Sciatic nerve (tissue), 2 donors: ENCODE measurements at places on chromosomes 7 and 10.

DNA sequence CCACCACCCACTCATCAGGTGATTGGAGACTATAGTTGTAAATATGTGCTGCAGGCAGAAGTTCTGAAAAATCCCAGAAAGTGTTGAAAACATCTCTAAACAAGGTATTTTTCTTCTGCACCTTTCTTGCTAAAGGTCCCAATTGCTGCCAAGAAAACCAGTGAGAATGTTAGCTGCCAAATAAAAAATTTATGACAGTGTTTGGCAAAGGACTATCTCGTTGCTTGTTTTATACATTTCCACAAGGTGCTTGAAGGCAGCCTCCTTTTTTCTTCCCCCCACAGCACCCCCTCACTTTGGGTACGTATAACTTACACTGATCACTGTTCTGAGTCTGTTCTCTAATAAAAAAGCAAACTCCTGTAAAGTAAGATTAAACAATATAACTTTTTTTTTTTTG, 158.6 kb upstream of the TCF7L2 start:
- DNase-seq: no peak

DNA sequence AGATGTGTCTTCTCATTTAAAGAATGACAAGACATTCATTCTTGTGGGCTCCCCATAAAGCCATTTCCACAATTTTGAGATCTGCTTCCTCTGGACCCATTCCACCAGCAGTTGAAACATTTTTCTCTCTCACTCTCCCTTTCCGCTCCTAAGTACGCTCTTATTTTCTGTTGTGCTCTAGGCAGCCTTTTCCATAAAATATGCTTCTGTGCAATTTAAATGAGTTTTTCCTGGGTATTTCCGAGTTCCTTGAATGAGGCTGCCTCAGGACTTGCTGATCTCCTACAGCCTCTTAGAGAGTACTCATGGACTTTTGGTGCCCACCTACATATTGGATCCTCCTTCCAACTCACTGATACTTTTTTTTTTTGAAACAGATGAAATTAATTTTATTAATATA, 23.6 kb upstream of the AKR1D1 start:
- DNase-seq: no peak

DNA sequence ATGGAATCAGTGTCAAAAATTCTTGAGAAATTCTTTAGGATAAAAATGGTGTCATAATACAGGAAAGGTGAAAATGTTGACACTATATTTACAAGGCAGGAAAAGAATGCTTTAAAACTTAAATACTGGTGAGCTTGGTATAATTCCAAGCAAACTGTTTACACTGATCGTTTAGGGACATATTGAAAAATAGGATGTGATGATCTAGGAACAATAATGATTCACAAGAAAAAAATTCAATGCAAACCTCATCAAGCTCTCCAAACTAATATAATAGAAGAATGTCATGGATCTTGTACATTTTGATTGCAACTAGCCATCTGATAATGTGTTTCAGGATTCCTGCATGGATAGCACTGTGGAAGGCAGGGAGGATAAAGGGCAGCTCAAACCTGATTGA, 98.4 kb downstream of the CHRM2 start:
- no peak for DNase-seq

- no peak for DNase-seq
These were observed 56.2 kb downstream of the ARMC3 start for GRCh38 chr10:22984066-22984465.

DNA sequence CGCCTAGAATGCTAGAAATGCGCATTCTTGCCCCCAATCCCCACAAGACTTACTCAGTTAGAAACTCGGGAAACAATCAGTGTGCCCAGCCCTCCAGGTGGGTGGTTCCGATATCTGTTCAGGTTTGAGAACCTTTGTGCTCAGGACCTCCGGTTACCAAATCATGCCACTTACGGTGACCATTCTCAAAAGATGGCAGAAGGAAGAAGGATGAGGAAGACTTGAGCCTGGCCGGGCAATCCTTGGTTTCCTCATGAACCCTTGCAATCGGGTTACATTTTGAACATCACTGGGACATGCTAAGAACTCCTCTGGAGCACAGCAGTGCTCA, 52.1 kb downstream of the RBM17 start:
- DNase-seq: peak; percentile 53

- DNase-seq: no peak
These were observed 2.8 kb downstream of the CAMK2G start for GRCh38 chr10:73871295-73872189.

DNA sequence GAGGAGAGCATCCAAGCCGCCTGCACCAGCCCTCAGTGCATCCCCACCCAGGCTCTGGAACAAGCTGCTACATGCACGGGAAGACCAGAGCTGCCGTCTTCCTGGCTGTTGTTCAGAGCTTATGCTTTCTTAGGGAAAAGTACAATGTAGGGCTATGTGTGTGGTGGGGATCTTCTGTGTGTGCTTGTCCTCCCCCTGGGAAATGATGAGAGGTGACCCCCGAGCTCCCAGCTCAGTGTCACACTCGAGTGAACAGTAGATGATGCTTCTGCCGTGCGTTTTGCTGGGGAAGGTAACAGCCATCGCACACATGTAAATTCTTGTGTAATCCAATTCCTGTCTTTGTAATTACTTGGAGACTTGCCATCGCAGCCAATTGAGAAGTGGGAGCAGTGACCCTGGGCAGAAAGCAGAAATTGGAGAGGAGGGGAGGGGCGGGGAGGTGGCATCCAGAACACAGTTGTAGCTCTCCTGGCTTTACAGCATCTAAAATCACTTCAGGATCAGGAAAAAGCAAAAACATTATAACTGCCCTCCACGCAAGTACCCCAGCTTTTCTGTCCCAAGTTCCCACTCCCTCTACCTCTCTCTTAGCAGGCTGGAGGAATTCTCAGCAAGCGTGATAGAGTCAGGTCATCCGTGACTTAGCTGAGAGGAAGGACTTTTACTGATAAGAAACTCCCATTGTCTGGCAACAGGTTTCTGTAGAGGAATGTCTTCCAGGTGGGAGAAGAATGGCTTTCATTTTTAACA, 149.6 kb downstream of the TCF7L2 start:
- no peak for DNase-seq

DNA sequence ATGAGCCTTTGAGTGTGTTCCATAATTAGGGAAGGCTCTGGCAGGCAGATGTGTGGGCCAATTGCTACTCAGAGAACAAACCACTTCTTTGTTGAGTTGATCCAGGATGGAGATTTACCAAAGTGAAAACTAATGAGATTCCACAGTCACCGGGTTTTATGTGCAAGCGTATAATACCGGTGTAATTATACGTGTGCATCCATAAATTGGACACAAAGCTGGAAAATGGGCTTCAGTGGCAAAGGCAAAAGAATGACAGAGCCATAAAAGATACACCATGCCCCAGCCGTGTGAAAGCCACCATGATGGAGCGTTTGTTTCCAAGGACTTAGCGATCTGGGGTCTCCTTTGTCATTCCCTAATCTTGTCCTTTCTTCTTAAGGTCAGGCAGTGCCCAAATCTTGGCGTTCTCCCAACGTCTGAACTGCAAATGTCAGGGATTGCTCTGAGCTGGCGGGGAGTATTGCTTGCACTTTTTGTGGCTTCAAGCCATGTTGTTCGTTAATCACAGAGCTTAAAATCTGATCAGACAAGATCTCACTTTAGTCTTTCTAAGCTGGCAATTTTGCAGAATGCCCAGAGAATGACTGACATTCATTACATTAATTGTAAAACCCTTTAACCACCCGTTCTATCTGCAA, 70.1 kb downstream of the NPTX2 start:
- DNase-seq: no peak

- peak; percentile 75 for DNase-seq
These were observed 734.7 kb downstream of the KCNMA1 start for GRCh38 chr10:76902949-76903348.

GRCh38 chr10:132627666-132628531, 90.3 kb downstream of the INPP5A start:
- peak; percentile 63 for DNase-seq

- DNase-seq: no peak
These were observed 1129.4 kb upstream of the LRRTM3 start for GRCh38 chr10:65796472-65796871.

DNA sequence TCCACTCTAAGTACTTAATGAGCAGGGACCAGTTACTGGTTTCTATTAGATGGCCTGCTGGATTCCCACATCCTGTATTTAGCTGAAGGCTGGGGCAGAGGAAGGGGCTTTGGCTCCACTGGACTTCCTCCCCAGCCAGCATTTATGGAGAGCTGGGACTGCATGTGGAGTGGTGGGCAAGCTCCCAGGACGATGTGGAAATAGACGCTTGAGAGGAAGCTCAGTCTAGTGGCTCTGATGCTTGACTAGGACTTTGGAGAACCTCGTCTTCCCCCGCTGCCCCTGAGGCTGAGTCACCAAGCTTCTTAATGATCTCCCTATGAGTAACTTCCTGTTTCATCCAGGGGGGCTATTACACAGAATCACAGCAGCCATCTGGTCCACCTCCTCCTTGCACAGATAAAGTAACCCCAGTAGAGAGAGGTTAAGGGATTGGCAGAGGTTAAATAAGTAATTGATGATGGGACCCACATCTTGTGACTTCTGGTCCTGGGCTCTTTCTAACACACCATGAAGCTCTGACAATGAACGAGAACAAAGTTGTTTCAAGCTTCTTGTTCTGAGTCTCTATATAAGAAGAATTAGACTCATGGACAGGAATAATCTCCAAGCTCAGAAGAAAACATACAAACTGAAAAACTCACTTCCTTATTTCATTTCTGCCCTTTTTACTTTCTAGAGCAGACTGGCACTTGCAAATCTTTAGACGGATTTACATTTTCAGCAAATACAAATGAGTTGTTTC, 126.2 kb downstream of the PRPF18 start:
- peak; percentile 77 for DNase-seq

GRCh38 chr7:106022193-106022821, 59.2 kb downstream of the CDHR3 start:
- DNase-seq: no peak

- no peak for DNase-seq
These were observed 328.4 kb upstream of the GNAI1 start for GRCh38 chr7:79806161-79806734.

DNA sequence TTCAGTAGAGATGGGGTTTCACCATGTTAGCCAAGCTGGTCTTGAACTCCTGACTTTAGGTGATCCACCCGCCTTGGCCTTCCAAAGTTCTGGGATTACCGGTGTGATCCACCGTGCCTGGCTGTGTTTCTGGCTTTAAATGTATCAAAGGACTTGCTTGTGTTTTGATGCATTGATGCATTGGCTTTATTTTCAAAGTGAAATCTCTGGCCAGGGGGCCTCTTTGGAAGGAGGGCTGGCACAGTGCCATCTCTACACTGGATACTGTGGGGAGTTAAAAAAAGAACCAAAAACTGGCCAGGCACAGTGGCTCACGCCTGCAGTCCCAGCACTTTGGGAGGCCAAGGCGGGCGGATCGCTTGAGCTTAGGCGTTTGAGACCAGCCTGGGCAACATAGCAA, 16.0 kb downstream of the MNX1 start:
- no peak for DNase-seq

DNA sequence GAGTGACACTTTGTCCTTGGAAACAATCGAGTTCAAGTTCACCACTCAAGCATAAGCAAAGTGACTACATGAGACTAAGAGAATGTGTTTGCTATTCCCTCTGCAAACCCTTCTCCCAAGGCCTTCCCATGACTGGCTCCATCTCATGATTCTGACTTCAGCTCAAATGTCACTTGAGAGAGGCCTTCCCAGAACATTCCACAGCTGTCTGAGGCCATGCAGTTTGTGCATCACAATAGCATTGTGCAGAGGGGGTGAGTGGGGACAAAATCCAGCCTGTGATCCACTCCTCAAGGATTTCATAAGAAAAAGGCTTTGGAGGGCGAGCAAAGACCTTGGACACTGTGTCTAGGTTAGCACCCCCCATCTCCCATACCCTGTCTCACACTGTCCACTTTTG, 6.9 kb upstream of the LRMDA start:
- no peak for DNase-seq

DNA sequence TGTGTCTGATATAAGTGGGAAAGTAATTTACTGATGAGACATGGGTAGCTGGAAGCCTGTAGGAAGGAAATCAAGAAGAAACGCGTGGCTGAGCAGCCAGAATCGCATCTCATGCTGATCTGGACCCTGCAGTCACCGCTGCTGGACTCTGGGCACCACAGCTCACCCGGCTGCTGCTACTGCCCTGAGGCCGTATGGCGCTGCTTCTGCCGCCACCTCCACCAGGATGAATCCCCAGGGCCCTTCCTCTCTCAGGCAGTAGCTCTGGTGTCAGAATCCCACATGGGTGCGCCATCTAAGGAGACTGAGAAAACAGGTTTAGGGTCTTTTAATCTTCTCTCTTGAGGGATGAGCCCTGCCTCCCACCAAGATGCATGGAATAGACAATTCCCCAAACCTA, 70.3 kb upstream of the AGK start:
- no peak for DNase-seq

GRCh38 chr7:22140578-22140977, 194.9 kb upstream of the CDCA7L start:
- DNase-seq: no peak

- DNase-seq: no peak
These were observed 80.4 kb upstream of the GRB10 start for GRCh38 chr7:50863053-50863452.

GRCh38 chr10:5045095-5045494, 41.4 kb upstream of the AKR1C2 start:
- DNase-seq: no peak

GRCh38 chr10:23399701-23400144, 39.2 kb upstream of the OTUD1 start:
- no peak for DNase-seq

DNA sequence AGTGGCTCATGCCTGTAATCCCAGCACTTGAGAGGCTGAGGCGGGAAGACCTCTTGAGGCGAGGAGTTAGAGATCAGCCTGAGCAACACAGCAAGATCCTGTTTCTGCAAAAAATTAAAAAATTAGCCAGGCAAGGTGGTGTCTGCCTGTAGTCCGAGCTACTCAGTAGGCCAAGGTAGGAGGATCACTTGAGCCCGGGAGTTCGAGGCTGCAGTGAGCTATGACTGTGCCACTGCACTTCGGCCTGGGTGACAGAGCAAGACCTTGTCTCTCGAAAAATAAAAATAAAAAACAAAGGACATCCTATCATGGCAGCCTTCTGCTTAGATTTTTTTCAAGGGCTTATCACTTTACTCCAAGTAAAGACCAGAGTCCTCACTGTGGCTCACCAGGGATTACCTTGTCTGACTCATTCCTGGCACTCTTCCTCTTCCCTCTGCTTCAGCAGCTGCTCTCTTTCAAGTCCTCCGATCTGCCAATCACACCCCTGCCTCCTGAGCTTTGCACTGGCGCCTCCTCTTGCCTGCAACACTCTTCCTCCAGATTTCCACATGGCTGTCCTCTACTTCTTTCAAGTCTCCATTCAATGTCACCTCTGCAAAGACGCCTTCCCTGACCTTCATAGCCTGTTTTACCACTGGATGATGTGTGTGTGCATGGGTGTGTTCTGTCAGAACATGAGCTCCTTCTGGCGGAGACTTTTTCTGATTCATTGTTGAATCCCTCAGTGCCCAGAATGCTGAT, 7.7 kb downstream of the PRTFDC1 start:
- no peak for DNase-seq
